ENCODE measurements at places on chromosomes 4 and X. TPM values are rescaled to one million over a fixed set of nuclear protein-coding genes. Genes with fewer than 3 reads are reported as not detected.

DNA sequence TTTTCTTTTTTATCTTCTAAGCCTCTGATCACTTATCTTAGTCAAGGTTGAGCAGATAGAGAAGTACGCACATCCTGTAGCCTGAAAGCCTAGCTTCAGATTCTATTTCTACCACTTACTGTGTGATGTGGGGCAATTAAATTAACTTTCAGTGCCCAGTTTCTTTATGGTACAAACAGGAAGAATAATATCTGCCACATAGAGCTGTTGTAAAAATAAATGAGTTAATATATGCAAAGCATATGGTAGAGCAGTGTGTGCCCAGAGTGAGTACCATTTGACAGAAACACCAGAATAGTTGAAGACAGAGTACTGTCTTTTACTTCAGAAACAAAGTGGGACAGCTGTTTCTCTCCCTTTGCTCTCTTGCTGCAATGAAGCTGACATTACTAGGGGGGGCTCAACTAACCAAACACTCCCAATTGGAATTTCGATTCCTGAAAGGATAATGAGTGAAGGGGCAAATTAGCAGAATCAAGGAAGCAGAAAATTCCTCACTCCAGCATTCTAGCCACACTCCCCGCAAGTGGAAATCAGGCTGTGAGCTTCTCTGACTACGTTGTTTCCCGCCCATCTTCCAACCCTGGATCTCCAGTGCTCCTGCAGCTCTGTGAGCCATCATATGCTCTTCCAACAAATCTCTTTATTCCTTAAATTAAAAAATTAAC lies 80.4 kb downstream of the MAPK10 start:
- no peak for DNase-seq

DNA sequence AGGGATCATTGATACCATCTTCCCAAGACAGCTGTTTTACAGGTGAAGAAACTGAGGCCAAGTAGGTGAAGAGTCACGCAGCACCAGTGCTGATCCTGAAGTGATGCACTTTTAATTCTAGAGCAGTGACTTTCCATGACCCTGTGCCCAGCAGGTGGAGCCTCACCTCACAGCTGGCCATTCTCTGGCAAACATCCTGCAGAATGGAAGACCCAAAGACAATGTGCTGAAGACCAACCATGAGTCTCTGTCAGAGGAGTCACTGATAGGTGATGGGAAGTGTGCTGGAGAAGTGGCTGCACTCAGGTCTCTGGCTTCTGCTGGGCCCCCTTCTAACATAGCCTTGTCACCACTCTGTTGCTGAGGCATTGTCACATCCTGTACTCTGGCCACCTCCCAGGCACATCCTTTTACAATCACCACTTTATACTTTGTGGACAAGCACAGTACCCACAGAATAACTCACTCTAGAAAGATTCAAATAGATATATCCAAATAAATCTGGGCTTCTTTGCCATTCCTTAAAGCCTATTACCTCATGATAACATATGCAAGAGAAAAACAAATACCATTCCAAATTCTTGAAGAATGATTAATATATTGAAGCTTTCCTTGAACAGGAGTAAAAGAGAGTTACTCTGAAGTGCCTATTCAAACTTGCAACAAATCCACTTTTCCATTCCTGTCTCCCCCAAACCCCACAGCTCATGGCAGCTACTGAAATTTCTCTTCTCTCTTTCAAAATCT lies 64.1 kb upstream of the SCOC start:
- DNase-seq: no peak

NSG1 gene
- 0.12 TPM for total RNA-seq

BEX2 gene
- total RNA-seq: 35.7 TPM

GRCh38 chr4:116839826-116840225 lies 245.6 kb downstream of the TRAM1L1 start:
- DNase-seq: no peak

DNA sequence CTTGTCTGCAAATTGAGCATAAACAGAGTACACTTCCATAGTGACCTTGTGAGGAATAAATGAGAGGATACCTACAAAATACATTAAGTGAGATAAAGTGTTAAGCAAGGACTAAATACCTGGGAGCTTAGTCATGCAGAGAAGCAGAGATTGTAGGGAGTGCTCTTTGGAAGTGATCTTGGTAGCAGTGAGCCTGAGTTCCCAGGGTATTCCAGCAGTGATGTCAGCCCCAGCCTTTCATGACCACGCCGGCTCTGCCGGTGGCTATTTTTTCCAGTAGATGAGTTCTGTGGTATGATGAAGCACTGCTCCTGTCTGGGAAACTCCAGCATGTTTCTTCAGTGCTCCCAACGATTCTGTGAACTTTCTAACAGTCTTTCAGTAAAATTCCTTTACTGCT lies 391.5 kb upstream of the IGFBP7 start:
- DNase-seq: no peak

GRCh38 chr4:9845791-9846493 lies 64.5 kb downstream of the DRD5 start:
- no peak for DNase-seq

- no peak for DNase-seq
Observed at GRCh38 chr4:120034913-120035312, 31.7 kb downstream of the MAD2L1 start.

DNA sequence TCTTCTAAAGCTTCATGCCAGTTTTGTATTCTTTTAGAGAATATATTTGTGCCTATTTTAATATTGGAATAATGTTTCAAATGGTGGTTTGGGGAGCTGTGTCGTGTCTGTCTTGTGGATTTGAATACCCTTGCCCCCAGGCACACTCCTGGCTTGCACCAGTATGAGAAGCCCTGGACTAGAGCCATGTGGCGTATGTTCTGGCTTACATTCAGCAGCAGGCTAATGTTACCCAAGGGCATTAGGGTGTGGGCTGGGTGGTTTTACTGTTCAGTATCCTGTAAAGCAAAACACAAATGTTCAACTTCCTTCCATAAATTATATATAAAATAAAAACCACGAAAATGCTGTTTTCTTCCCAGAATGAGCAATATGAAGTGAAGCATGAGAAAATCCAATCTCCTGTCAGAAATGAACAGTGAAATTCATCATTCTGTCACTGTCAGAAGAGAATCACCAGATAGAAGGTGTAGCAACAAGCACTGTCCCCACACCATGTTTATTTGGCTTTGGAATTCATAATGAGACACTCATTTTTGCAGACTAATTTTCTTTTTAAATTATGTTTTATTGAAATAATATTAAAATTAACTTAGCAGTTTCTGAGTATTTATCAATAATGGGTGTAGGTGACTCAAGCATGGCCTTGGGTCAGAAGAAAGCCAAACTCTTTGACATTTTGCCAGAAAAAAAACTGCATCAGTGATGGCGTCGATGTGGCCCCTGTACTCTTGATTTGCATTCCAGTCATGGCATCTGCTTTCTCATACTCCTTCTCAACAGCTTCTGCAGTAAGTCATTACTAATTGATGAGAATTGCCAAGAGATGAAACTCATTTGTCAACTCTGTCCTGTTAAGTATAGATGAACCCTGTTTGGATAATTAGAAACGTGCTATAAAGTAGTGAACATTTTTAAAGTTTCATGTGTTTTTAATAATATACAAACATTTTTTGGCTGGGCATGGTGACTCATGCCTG lies 43.8 kb downstream of the WWC2 start:
- DNase-seq: no peak
